Aorta (tissue), 5 donors: ENCODE measurements at places on chromosomes 2 and 18. TPM values are rescaled to one million over a fixed set of nuclear protein-coding genes. Genes with fewer than 3 reads are reported as not detected.

GRCh38 chr2:236014408-236015131 is 153.6 kb downstream of the GBX2 start:
- no peak for DNase-seq

Gene ANKRD53
- 3.3 TPM for total RNA-seq

Gene CD8B2
- total RNA-seq: 0.10 TPM

DNA sequence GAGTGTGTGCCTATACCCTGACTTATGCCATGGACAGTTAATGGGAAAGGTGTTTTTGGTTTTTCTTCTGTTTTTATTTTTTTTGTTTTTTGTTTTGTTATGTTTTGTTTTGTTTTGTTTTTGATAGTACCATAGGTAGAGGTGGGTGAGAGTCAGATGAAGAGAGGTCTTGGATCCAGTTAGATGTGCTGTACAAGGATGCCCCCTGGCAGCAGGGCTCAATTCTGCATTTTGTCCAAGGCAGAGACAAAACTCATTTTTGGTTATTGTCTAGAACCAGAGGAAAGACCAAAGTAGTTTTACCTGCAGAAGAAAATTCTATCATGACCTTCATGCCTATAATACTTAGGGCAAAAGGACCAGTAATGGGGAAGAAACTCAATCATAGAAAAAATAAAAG is 48.5 kb downstream of the SLC5A7 start:
- DNase-seq: no peak

GRCh38 chr2:136133586-136133985 is 15.6 kb upstream of the CXCR4 start:
- DNase-seq: no peak

- DNase-seq: no peak
Observed at GRCh38 chr2:48728295-48728694, 27.2 kb downstream of the LHCGR start.

- DNase-seq: no peak
Observed at GRCh38 chr18:36035253-36035652, 32.1 kb downstream of the RPRD1A start.

DNA sequence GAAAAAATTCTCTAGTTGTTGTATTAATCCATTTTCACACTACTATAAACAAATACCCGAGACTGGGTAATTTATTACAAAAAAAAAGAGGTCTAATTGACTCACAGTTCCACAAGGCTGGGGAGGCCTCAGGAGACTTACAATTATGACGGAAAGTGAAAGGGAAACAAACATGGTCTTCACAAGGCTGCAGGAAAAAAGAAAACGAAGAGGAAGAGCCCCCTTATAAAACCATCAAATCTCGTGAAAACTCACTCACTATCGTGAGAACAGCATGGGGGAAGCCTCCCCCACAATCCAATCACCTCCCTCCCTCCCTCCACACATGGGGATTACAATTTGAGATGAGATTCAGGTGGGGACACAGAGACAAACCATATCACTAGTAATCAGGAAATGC is 61.7 kb upstream of the SPTBN1 start:
- DNase-seq: no peak

DNA sequence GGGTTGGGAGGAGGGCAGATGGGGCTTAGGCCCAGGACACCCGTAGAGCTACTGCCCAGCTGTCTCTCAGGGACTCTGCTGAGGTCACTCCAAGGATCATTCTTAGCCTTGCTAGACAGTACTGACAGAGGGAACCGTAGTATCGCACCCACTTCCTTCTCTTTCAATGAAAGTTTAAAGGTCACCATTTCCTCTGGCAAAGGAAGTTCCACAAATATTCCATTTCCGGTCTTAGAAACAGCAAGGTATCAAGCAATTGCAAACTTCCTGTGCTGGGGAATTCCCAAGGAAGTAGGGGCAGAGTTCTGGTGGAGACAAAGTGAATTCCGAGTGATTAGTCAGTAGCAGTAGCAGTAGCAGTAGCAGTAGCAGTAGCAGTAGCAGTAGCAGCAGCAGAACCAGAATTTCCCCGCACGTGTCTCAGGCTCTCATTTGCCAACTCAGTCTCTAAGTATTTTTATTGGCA is 24.7 kb downstream of the IL1B start:
- no peak for DNase-seq

GRCh38 chr18:58396966-58397365 is 231.9 kb downstream of the ALPK2 start:
- DNase-seq: no peak

GRCh38 chr2:24315669-24316068 is 44.7 kb downstream of the ITSN2 start:
- no peak for DNase-seq

DNA sequence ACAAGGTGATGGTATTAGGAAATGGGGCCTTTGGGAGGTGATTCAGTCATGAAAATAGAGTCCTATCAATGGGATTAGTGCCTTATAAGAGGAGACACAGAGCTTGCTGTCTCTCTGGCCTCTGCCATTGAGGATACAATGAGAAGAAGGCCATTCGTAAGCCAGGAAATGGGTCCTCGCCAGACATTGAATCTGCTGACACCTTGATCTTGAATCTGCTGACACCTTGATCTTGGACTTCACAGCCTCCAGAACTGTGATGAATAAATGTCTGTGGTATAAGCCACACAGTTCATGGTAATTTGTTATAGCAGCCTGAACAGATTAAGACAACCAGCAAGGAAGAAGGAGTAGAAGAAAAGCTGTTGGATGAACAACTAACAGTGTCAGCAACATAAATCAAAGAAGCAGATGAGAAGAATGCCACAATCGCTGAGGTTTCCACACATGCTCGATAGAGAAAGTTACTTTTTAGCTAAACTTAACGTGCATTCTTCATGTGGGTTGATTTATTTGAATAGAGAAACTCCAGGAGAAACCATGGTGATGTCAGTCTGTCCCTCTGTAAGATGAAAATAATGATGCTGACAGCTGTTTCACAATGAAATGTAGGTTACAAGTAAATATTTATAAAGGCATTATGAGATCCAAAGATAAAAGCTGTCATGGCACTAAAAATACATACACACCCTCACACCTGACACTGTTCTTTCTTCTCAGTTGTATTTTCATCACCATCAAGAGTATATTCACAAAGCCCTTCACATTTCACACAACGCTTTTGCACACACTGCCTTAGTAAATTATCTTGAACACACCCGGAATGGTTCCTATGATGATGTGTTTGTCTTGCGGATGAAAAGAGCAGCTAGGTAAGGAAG is 153.7 kb upstream of the NCK2 start:
- no peak for DNase-seq

DNA sequence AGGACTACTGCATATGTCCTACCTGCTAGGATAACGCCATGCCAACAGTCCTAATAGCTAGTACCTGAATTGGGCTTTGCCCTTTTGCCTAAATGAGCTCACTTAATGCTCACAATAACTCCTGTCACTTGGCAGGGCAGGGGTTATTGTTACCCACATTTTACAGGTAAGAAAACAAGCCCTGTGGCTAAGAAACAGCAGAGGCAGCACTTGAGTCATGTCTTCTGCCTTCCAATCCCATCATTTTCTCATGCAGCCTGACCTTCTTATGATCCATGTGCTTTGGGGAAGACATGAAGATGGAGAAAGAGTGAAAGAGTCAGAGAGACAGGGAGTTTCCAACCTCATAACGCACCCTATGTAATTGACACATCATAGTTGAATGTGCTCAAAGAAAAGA is 33.6 kb upstream of the LPIN1 start:
- DNase-seq: no peak

DNA sequence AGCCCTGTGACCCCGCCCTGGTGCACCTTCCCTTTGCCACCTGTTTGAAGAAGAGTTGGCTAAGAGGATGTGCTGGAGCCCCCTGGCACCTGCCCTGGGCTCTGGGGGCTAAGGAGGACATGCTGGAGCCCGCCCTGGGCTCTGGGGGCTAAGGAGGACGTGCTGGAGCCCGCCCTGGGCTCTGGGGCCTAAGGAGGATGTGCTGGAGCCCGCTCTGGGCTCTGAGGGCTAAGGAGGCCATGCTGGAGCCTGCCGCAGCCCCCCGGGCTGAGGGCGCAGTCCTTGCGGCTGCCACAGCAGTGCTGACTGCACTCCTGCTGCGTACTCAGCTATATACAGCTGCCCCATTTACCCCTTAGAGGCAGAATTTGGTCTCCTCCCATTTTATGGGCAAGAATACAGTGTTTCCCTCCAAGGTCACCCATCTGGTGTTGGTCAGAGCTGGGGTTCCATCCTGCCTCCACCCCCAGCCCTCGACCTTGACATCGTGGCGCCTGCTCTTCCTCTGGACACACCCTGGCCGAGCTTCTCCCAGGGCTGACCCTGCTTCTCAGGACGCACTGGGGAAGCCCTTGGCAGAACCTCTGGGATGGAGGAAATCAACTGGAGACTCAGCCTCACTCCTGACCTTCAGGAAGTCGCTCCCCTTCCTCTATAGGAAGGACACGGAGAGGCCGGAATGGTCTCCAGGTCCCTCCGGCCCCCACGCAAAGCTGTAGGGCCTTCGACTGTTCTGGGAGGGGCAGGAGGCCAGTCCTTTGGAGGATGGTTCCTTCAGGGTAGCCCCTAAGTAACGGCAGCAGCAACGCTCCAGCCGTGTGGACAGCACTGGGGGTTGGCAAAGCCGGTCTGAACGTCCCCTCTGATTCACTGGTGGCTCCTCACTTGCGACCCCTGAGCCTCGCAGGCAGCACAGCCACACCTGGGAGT is 65.0 kb upstream of the HPCAL1 start:
- DNase-seq: peak; percentile 69

DNA sequence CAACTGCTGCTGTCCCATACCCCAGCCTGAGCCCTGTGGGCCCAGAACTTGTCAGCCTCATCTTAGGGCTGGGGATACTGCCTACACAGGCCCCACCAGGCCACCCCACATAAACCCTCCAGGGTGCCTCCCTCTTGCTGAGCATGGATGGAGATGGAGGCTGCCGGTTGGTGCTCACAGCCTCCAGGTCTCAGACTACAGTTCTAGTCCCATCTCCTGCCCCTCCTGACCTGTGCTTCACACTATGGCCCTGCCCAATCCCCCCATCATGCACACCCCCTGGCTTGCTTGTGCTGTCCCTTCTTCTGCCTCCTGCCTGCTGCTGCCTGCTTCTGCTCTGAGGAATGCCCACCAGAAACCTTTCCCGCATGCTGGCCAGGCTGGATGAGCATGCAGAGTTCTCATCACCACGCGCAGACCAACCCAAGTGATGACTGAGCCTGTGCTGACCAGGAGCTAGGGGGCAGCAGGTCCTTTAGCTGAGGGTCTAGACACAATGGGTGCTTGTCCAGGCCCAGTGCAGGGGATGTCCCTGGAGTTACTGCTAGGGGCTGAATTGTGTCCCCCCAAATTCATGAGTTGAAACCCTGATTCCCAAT is 138.4 kb upstream of the HS6ST1 start:
- DNase-seq: no peak

Gene RUFY4
- 0.45 TPM for total RNA-seq

- peak; percentile 34 for DNase-seq
Observed at GRCh38 chr2:56874717-56875116, 690.9 kb downstream of the CCDC85A start.

- no peak for DNase-seq
Observed at GRCh38 chr2:43540021-43540779, 55.6 kb downstream of the THADA start.

Gene ABCG8
- total RNA-seq: not detected

GRCh38 chr2:226487573-226487972 is 312.0 kb downstream of the IRS1 start:
- DNase-seq: no peak

GRCh38 chr2:241273210-241274020 is 42.1 kb downstream of the HDLBP start:
- no peak for DNase-seq

Gene GNAL
- 12.0 TPM for total RNA-seq

GRCh38 chr2:101395545-101396315 is 8.4 kb upstream of the CREG2 start:
- no peak for DNase-seq

GRCh38 chr2:144359684-144360083 is 160.2 kb downstream of the ZEB2 start:
- no peak for DNase-seq

DNA sequence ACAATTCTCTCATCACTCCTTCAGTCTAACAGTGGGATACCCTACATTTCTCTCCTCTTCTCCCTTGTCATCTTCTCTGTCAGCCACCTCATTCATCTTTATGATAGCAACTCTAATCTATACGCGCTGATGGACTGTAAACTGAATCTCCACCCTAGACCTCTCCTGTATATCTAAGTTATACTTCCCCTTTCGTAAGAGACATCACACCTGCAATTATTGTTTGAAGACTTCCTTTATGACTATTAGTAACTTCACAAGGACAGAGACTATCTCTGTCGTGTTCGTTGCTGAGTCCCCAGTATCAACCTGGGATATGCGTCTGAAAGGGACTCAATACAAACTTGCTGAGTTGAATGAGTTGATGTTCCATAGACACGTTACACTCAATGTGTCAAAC is 263.2 kb downstream of the IRS1 start:
- DNase-seq: no peak

GRCh38 chr2:51710222-51710621 is 678.3 kb upstream of the NRXN1 start:
- no peak for DNase-seq

DNA sequence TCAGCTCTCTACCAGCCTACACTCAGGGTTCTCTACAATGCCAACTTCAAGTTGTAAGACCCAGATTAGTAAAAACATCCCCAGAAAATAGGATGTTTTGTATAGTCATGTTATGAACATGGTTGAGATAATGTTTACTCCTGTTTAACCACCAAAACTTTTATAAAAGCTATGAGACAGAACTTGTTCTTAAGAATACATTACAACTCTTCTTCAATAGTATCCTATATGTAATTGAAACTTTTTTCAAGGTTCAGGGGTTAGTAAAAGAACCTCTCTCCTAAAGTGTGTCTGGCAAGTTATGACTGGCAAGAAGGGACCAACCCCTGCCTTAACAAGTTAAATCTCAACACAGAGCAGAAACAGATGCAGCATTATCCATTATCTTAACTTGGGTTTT is 118.8 kb upstream of the STK17B start:
- no peak for DNase-seq

GRCh38 chr18:37299471-37300304 is 265.9 kb downstream of the CELF4 start:
- peak; percentile 91 for DNase-seq

DNA sequence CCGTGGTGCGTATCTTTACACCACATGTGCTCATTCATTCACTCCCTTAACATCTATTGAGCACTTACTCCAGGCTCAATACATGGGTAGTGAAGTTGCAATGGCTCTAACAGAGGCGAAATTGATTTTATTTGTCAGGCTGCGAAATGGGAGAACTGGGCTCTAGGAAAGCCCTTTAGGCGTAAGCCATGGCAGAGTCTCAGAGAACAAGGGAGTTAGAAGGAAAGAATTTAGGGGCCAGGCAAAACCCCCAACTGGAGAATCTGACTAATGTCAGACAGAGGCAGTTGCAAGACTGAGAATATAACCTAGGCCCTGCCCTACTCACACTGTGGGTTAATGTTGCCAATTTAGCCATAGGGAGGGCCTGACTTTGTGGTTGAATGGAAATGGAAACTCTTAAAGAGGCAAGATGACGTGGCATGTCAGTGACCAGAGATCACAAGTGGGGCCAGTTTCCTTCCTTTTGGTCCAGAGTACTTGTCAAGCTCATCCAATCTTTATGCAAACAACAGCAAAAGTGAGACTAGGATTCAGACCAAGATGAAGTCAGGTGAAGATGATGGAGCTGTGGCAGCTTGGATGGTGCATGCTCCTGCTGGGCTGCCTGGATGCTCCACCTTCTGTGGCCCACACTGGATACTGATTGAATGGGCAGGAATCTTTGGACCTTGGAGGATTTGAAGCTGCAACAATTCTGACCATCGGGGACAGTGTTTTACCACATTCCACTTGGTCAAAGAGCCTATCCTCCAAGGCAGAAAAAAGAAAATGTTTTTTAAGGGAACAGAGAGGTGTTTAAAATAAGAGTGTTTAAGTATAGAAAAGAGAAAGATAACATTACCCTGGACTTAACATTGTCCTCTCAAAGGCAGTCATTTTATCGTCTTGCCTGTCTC is 92.2 kb downstream of the CAPN13 start:
- no peak for DNase-seq
